ENCODE measurements at places on chromosomes 2 and 18.

DNA sequence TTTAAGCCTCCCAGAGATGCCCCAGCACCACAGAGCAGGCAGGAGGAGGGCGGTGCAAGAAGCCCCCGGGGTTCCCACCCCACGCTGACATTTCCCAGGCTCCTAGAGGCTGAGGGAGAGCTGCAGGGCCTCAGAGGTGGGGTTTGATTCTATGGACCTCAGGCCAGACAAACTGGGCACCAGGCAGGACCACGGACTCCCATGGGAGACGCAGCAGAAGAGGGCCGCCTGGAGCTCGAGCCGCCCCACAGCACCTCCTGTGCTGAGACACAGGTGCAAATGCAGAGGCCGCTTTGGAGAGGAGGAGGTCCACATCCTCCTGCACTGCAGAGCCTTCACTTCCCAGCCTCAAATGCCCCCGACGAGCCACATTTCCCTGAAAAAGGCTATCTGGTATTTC, 62.7 kb downstream of the PSMG2 start:
- no peak for DNase-seq

DNA sequence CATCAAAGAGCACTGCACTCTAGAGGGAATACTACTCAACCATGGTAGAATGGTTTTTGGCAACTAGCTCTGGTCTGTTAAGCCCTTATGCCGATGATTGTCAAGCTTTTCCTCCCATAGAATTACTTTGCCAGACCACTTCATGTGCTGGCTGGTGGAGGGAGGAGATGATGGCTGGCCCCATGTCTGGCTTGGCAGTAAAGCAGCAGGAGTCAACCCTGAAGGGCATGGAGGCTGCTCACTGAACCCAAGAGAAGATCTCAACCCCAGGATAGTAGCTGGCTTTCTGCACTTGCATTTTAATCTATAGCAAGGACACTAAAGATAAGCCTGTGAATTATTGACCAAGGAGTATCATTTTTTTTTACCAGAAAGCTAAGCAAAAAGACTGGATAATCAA, 309.9 kb downstream of the PIEZO2 start:
- no peak for DNase-seq

GRCh38 chr2:54455563-54456361, at the start of gene SPTBN1:
Gene SPTBN1, plus strand, starts transcription at chr2:54456327. Its CDS starts 70,092 bp downstream, at chr2:54526419.
- peak; percentile 82 for DNase-seq

- no peak for DNase-seq
Observed at GRCh38 chr18:57789759-57790158, 13.4 kb downstream of the ATP8B1 start.

DNA sequence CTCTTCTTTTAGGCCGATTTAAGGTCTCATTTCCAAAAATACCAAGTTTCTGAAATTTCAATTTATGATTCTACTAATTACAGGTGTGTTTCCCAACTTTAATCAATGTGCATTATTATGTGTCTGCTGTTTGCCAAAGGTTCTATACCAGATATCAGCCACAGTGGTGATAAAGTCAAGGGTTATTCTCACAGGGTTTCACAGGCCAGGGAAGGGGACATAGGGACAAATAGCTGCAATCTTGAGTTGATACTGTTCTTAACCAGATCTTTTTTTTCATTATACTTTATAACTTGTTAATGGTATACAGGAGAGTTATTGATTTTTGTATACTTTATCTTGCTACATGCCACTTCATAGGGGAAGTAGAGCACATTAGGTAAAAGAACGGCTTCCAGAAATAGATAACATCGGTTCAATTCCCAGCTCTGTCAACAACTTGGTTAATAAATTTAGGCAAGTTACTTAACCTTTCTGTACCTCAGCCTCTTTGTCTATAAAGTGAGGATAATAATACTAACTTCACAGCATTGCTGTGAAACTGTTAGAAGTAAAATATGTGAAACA, 28.9 kb downstream of the RBM44 start:
- DNase-seq = no peak

DNA sequence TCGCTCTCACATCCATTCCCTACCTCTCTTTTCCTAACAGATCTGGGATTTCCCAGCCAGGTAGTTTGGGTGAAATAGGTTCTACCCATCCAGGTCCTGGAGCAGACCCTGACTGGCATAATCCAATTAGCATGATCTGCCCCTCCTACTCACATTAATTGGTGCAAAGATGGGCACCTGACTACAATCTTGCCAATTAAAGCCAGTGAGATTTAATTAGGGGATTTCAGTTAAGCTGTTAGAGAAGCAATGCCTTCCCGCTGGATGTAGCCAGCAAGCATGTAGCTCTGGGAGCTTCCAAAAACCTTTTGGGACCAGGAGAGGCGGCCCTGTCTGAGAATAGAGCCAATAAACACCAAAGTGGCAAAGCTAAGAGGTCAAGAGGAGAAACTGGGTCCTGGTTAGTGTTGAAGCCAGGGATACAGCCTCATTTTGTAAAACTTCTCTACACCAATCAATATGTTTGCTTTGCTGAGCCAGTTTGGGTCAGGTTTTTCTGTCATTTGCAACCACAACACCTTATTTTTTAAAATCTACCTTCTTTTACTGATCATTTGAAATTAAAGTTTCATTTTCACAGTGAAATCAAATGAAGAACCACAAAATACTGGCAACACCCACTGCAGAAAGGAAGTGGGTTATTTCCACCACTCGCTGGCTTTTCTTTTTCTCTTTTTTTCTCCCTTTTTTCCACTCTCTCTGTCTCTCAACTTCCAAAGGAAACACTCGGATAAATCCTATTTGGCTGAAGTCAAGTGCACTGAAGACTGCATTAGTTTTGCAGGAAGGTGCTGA, 3.2 kb upstream of the TTC39C start:
- no peak for DNase-seq

GRCh38 chr18:78295262-78295661, 684.4 kb upstream of the SALL3 start:
- no peak for DNase-seq

- no peak for DNase-seq
Observed at GRCh38 chr18:55427951-55428350, 160.0 kb downstream of the TCF4 start.
